ENCODE measurements at places on chromosomes 5 and 9. TPM values are rescaled to one million over a fixed set of nuclear protein-coding genes. Genes with fewer than 3 reads are reported as not detected.

The MRPS27 gene
- total RNA-seq, result 35.1 TPM

GRCh38 chr5:53438486-53439472 lies 41.6 kb upstream of the FST start:
- no peaks in the 10 kb centered on the region for H3K27me3 ChIP-seq
- no peak overlapping the region for H3K4me3 ChIP-seq
- no peaks in the 10 kb centered on the region for H3K4me1 ChIP-seq
- H3K27ac ChIP-seq, result no peak overlapping the region

DNA sequence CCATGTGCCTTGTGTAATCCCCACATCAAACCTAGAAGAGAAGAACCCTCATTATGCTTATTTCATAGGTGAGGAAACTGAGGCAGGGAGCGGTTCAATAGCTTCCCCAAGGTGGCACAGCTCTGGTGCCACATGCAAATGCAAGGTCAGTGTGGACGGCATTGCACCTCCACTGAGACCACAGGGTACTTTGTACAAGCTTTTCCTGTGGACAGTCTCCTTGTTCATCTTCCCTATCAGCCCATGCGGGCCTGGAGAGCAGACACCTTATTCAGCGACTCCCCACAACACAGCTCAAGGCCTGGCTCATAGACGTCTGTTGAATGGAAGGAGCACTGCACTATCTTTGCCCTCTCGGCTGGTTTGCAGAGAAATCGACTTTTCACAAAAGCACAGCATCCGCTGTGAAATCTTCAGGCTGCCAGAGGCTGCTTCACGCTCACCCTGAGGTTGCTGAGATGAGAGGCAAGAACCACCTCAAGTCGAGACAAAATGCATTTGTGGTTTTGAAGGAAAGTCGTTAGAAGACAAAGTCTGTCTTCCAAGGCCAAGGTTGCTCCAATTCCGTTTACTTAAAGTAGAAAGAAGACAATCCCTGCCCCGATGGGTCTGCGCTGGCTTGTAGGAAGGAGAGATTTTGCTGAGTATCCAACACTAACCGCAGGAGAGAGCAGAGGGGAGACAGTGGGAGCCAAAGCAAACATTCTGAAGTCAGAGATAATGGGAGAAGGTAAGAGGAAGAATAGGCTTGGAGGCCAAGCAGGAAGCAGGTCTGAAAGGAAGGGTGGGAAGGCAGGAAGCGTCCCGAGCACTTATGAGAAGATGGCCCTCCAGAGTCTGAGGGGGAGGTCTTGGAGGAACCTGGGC lies 34.2 kb upstream of the STRBP start:
- H3K4me3 ChIP-seq, result no peak overlapping the region
- no peaks in the 10 kb centered on the region for H3K36me3 ChIP-seq
- H3K4me1 ChIP-seq, result no peaks in the 10 kb centered on the region
- DNase-seq, result no peak

DNA sequence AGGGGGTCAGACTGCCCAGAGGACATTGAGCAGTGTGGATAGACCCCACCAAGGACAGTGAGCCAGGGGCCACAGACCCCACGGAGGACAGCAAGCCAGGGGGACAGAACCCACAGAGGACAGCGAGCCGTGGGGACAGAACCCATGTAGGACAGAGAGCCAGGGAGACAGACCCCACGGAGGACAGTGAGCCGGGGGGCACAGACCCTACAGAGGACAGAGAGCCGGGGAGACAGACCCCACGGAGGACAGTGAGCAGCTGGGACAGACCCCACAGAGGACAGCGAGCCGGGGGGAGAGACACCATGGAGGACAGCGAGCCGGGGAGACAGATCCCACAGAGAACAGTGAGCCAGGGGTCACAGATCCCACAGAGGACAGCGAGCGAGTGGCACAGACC lies 3.4 kb upstream of the ZDHHC11 start:
- H3K4me3 ChIP-seq, result no peak overlapping the region
- no peaks in the 10 kb centered on the region for H3K36me3 ChIP-seq
- H3K27me3 ChIP-seq, result peaks cover 8% of the 10 kb centered on the region
- H3K27ac ChIP-seq, result no peak overlapping the region

GRCh38 chr5:142837081-142837725 lies 67.0 kb downstream of the ARHGAP26 start:
- no peak overlapping the region for H3K27ac ChIP-seq
- H3K27me3 ChIP-seq, result no peaks in the 10 kb centered on the region
- H3K36me3 ChIP-seq, result no peaks in the 10 kb centered on the region
- no peak for DNase-seq

- H3K27me3 ChIP-seq, result no peaks in the 10 kb centered on the region
- DNase-seq, result no peak
- H3K27ac ChIP-seq, result no peak overlapping the region
- H3K36me3 ChIP-seq, result no peaks in the 10 kb centered on the region
Measured at GRCh38 chr5:116766470-116766947, 191.9 kb upstream of the SEMA6A start.

The GHR gene
- total RNA-seq, result 5.2 TPM

The C9orf50 gene
- total RNA-seq, result not detected

GRCh38 chr9:71131145-71131544 lies 9.7 kb upstream of the TRPM3 start:
- no peaks in the 10 kb centered on the region for H3K4me1 ChIP-seq
- no peaks in the 10 kb centered on the region for H3K36me3 ChIP-seq
- no peak overlapping the region for H3K27ac ChIP-seq

GRCh38 chr5:56352808-56353590 lies 119.9 kb upstream of the ANKRD55 start:
- no peaks in the 10 kb centered on the region for H3K27me3 ChIP-seq
- H3K4me3 ChIP-seq, result no peak overlapping the region
- no peak overlapping the region for H3K27ac ChIP-seq

DNA sequence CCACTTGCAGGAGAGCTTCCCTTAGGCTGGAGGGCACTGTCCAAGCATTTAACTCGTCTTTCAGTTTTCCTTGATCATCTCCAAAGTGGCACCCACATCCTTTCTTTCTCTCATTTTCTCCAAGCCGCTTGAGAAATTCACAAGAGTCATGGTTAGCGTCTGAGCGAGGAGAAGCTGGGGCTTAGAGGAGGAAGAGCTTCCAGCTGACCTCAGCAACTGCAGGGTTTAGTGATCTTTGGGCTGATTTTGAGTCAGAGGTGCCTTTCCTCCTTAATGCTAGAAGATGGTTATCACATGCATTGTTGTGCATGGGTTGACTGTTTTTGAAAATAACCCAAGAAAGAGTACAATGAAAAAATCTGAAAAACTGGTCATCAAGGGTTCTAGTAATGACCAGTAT lies 134.7 kb downstream of the GADD45G start:
- H3K4me1 ChIP-seq, result peaks cover 1% of the 10 kb centered on the region
- no peaks in the 10 kb centered on the region for H3K36me3 ChIP-seq
- DNase-seq, result no peak

- peaks cover 23% of the 10 kb centered on the region for H3K4me1 ChIP-seq
- no peaks in the 10 kb centered on the region for H3K36me3 ChIP-seq
- H3K27ac ChIP-seq, result no peak overlapping the region
- H3K4me3 ChIP-seq, result peak overlapping the region; percentile 70
- DNase-seq, result no peak
Measured at GRCh38 chr5:95619514-95620029, 315 bp upstream of the GPR150 start.

GRCh38 chr9:112094948-112095681 lies 80.0 kb downstream of the SUSD1 start:
- no peaks in the 10 kb centered on the region for H3K4me1 ChIP-seq
- peaks cover 3% of the 10 kb centered on the region for H3K36me3 ChIP-seq
- no peak for DNase-seq
- H3K27me3 ChIP-seq, result no peaks in the 10 kb centered on the region
- no peak overlapping the region for H3K27ac ChIP-seq
- no peak overlapping the region for H3K4me3 ChIP-seq

The SPRY4 gene
- total RNA-seq, result 42.7 TPM

The CFAP157 gene
- 25.9 TPM for total RNA-seq

DNA sequence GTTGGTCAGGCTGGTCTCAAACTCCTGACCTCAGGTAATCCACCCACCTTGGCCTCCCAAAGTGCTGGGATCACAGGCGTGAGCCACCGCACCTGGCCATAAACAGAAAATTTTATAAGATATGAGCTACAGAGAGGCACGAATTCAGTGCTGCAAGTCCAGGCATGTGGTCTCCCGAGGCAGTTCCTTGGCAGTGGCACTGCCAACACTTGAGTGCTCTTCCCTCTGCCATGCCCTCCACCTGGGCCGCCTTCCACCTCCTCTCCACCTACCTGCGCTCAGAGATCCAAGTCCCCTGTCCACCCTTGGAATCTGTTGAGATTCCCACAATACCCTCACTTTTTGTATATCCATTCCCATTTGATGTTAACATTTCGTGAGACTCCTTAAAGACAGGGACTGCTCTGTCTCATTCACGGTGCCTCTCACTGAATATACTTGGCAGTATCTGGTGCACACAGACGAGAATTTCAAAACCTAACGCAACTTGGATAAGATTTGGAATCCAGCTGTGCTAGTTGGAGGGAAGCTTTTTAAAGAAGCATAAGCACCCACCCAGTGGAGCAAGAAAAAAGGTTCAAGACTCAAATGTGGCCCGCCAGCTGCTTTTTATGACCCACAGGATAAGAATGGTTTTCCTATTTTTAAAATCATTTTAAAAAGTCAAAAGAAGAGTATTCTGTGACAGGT lies 68.3 kb downstream of the DCP2 start:
- DNase-seq, result no peak
- H3K4me1 ChIP-seq, result peaks cover 7% of the 10 kb centered on the region
- H3K4me3 ChIP-seq, result no peak overlapping the region

The IRX2 gene
- total RNA-seq, result 52.1 TPM

DNA sequence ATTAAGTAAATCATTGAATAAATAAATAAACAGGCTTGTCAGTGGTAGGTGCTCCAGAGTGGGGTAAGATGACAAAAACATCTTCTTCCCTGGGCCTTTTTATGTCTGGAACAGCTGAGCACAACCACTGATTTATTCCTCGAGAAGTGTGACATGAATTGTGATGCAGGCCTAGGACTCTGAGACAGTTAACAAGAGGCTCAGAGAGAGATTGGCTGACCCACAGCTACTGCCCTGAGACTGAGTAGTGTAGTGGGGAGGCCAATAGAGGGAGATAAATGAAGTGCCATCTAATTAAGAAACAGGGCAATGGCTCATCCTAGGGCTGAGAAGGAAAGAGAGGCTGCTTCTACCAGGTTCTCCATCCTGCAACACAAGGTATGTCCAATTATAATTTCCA lies 369.3 kb upstream of the TRPC7 start:
- no peak overlapping the region for H3K27ac ChIP-seq
- no peaks in the 10 kb centered on the region for H3K27me3 ChIP-seq

DNA sequence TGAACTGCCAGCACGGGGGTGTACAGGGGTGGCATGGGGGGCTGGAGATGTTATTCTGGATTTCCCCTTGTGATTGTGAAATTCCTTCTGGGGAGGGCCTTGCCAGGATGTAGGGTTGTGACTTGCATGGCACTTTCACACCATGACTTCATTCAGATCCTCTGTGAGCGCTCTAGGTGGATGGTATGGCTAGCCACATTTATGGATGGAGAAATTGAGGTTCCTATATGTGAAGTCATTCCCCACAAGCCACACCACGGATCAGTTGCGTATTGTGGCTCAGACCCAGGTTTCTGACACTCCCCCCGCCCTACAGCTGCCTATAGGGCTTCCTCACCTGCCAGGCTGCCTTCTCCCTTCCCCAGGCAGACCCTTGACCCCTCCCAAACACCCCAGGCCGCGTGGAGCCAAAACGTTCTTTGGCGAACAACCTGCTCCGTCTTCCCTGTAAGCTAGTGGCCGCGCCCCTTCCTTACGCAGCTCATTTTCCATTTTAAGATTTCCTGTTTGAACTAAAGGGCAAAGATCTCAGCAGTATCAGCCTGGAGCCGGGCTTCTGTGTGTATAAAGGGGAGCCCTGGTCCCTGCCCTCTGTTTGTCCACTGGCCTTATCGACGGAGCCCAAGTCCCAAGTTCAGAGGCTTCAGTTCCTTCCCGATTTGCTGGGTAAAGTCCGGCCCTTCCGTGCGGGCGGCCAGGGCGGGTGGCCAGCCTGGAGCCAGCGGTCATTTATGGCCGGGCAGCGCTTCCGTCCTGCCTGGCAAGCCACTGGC lies 97.8 kb upstream of the KLF4 start:
- H3K36me3 ChIP-seq, result no peaks in the 10 kb centered on the region
- peak overlapping the region; percentile 29 for H3K4me3 ChIP-seq
- H3K27ac ChIP-seq, result peak overlapping the region; percentile 87
- peak; percentile 67 for DNase-seq

GRCh38 chr5:36689225-36689624 lies 82.8 kb downstream of the SLC1A3 start:
- no peak overlapping the region for H3K4me3 ChIP-seq
- DNase-seq, result no peak
- peaks cover 16% of the 10 kb centered on the region for H3K27me3 ChIP-seq
- H3K27ac ChIP-seq, result no peak overlapping the region
- H3K4me1 ChIP-seq, result peaks cover 36% of the 10 kb centered on the region

- no peak overlapping the region for H3K27ac ChIP-seq
- no peaks in the 10 kb centered on the region for H3K27me3 ChIP-seq
- no peaks in the 10 kb centered on the region for H3K36me3 ChIP-seq
- no peak overlapping the region for H3K4me3 ChIP-seq
- no peak for DNase-seq
Measured at GRCh38 chr5:107990881-107991810, 320.4 kb upstream of the EFNA5 start.

GRCh38 chr5:54251981-54252380 lies 58.4 kb downstream of the ARL15 start:
- H3K4me1 ChIP-seq, result peaks cover 38% of the 10 kb centered on the region
- H3K4me3 ChIP-seq, result no peak overlapping the region
- H3K27ac ChIP-seq, result no peak overlapping the region
- no peak for DNase-seq

GRCh38 chr5:17412760-17413671 lies 85.0 kb upstream of the TAF11L2 start:
- DNase-seq, result no peak
- no peaks in the 10 kb centered on the region for H3K4me1 ChIP-seq
- H3K4me3 ChIP-seq, result no peak overlapping the region
- H3K27ac ChIP-seq, result no peak overlapping the region

- H3K36me3 ChIP-seq, result no peaks in the 10 kb centered on the region
- no peaks in the 10 kb centered on the region for H3K27me3 ChIP-seq
- H3K4me1 ChIP-seq, result peaks cover 10% of the 10 kb centered on the region
- DNase-seq, result no peak
- H3K4me3 ChIP-seq, result no peak overlapping the region
Measured at GRCh38 chr5:58019614-58020013, 440.3 kb downstream of the PLK2 start.

The IL31RA gene
- not detected for total RNA-seq

The HAPLN1 gene
- total RNA-seq, result 0.21 TPM

DNA sequence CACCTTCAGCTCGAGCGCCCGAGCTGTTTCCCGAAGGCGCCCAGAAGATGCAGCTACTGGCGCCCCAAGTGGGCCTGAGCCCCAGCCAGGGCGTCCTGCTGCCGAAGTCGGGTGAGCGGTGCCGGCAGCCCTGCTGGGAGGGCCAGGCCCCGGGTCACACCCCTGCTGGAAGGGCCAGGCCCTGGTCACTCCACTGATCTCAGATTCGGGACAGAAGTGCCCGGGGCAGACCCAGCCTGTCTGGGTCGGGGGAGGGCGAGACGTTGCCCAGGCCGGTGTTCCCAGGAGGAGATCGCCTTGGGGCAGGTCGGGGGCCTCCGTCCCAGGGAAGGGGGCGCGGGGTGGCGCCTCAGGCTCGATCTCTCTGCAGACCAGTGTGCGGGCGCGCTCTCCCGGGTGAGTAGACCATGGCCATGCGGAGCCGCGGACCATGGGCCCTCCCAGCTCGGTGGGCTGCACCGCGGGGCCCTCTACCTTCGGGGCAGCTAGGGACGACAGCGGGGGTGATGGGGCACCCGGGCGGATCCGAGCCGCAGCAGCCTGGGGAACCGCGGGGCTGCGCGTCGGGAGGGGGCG lies 2.3 kb downstream of the LCNL1 start:
- H3K27me3 ChIP-seq, result peaks cover 28% of the 10 kb centered on the region
- no peak overlapping the region for H3K4me3 ChIP-seq
- H3K36me3 ChIP-seq, result no peaks in the 10 kb centered on the region
- H3K4me1 ChIP-seq, result peaks cover 19% of the 10 kb centered on the region

The TSLP gene
- total RNA-seq, result 1.3 TPM

The PROP1 gene
- total RNA-seq, result not detected

The CTNNAL1 gene
- total RNA-seq, result 35.2 TPM

The PLCXD3 gene
- 2.8 TPM for total RNA-seq
